ENCODE measurements at places on chromosomes 4 and X.

DNA sequence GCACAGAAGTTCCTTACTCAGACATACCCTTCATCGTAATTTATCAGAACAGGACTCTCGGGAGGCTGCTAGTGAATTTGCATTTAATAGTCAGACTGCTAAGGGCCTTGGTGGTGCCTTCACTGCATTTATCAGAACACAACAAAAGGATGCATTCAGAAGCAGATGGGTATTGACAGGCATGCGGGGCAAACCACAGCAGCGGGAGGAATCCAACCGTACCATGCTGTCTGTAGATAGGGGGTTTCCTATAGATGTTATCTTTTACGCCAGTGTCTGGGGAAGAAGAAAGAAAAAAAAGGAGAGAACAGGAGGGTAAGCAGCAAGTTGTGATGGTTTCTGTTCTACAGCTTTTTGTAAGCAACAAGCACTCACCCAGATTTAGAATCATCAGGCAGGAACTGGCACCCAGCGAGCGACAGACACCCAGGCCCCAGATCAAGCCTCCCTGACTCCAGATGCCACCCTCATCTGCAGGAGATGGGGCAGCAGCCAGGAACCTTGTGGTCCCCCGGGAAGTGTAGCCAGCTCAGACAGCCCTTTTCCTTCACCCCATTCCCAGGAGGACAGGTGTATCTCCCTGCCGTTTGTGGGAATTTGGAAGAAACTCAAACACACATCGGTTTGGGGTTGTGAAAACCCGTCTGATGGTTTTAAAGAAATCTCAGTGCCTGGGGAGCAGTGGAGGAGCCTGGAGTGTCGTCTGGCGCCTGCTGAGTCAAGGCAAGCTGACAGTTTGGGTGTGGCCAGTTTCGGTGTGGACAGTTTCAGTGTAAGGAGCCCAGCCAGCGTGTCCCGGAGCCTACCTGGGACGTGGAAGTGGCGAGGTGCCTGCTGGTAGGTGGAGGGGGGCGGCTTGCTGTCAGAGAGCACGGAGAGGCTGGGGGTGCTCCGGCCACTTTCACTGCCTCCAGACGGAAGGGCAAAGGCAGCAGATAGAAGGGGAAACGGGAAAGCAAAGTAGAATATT lies 80.0 kb upstream of the AFAP1 start:
- DNase-seq = no peak

GRCh38 chrX:78493180-78493579 lies 165.8 kb upstream of the CYSLTR1 start:
- DNase-seq = no peak

- DNase-seq = no peak
Measured at GRCh38 chrX:150569155-150569477, 695 bp downstream of the MTM1 start.

- no peak for DNase-seq
Measured at GRCh38 chr4:1512051-1512737, 106.0 kb upstream of the NKX1-1 start.

- no peak for DNase-seq
Measured at GRCh38 chrX:44104699-44105098, 131.5 kb upstream of the NDP start.

DNA sequence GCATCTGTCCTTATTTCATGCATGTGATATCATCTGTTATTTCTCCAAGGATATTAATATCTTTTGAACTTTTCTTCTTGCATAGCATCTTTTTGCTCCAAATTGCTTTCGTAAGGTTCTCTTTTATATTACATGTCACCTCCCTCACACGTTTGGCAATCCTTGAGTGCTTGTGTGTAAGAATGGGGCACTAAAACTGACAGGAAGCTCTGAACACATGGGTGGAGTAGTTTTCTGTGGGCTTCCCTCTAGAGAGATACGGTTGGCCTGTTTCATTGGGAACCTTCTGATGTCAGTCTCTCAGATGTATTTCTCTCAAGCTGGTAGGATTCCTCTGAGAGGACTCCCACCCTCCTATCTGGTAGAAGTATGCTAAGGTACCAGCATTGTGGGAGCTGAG lies 223.0 kb downstream of the MID1 start:
- DNase-seq = no peak
